Cerebellar nuclear complex (tissue), 1 donor: ENCODE measurements at places on chromosomes 7 and 10.

DNA sequence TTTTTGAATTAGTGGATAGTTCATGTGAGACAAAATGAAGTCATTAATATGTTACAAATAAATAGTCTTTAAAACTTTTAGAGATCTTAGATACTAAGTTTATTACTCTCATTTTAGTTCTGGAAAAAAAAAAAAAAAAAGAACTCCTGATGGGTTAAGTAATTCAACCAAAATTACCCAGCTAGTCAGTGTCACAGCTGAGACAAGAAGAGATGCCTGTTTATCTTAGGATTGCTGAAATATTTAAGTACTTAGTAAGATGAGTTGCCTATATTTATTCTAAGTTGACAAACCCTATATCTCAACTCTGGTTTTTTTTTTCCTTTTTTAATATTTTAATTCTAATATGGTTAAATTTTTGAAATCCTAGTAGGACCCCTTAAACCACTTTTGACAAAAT, 781.0 kb upstream of the LRRN3 start:
- DNase-seq: no peak

DNA sequence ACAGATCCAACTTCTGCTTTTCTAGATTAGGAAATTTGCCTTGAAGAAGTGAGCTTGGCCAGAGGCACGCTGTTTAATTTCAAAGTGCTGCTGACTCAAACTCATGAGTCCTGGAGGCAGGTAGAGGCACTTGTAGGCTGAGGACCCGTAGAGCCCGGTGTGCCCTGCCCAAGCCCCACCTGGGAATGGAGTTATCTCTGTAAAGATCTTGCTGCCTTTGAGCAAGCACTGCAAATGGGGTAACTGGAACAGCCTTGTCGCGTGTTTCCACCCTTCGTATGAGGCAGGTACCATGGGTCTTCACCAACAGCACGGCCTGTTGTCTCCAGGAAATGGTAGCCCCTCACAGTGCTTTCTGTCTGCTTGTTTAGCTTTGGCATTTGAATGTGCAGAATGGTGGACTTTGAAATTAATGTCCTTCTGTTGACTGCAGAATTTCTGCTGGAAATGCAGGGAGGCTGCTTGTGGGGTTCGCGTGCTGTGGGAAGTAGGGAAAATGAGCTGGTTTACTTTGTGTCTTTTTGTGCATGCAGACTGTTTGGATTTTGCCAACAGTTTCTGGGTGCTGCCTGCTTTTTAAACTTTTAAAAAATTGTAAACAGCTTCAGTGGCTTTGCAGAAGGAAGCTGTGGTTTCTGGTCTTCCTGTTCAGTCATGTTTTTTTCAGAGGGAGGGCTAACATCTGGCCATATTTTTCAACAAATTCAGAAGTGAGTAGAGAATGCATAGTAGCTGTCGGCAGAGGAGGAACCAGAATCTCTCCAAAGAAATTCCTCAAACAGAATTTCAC, 27.2 kb downstream of the CCM2 start:
- no peak for DNase-seq

DNA sequence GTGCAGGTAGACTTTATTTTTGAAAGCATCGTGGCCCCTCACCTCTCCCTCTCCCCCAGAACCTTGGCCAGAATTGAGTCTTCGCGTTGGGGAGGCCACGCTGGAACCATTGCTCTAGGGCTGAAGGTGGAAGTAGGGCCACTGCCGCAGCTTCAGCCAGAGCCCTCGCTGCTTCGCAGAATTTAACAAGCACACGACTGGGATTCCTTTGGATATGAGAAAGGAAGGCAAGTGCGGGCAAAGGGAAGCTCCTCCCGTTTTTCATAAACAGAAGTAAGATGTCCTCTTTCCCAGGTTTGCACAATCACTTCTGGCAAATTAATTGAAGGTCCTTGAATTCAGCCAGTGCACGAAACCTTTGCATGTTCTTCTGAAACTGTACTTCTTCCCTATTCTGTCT, 168.1 kb downstream of the CCDC3 start:
- no peak for DNase-seq

DNA sequence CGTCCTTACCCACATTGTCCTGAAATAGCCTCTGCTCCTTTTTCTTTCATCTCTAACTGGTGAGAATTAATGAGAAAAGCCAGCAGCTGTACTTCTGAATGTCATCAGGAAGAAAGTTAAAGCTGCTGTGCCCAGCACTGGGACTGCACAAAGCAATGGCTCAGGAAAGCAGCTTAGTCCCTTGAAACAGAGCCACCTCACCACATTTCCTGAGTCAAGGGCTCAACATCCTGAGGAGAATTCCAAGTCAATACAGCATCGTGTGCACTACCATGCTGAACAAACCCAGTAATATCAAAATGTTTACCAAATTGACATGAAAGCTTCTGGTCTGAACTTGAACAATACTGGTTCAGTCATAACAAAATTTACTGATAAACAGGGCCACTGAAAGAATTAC, 140.1 kb downstream of the KMT2E start:
- no peak for DNase-seq

- no peak for DNase-seq
Observed at GRCh38 chr7:110719741-110720140, 371.2 kb upstream of the LRRN3 start.

- no peak for DNase-seq
Observed at GRCh38 chr10:46228563-46229071, 58.2 kb upstream of the ANTXRL start.

- DNase-seq: no peak
Observed at GRCh38 chr7:54360075-54360840, 181.9 kb upstream of the VSTM2A start.

DNA sequence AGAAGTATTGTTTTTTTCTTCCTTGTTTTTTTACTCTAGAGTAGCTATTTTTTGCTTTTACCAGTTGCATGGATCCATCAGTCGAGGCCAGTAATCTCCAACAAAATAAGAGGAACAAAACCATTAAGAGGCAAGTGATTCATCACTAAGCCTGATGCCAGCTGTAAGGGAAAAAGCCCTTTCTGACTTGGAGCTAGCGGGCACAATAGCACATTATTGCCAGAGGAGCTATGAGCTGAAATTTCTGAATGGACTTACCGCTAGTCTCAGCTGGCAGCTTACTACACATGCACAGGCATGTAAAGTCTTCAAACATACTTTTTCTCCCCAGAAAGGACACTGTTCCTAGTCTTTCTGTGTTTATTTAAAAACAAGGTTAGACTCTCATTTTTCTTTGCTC, 41.6 kb upstream of the PTPRZ1 start:
- DNase-seq: no peak
